AG08396 (cell line): ENCODE measurements at places on chromosomes 16 and 17.

DNA sequence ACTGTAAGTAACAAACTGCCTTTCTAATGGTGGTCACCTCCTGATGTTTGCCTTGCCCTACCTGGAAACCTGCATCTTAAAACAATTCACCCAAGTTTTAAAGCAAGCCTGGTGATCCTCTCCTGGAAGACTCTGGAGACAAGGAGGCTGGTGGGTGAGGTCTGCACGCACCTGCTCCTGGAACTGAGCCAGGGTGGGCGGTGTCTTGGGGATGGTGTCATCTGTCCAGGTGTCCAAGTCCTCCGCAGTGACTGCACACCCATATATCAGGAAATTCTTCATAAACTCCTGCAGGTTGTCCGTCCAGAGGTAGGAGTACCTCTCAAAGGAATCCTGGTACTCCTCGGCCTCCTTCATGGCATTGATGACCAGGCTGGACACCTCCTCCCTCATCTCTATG, 44.9 kb downstream of the DNAH17 start:
- DNase-seq = no peak

- DNase-seq = no peak
Measured at GRCh38 chr17:11204991-11205390, 36.0 kb upstream of the SHISA6 start.

DNA sequence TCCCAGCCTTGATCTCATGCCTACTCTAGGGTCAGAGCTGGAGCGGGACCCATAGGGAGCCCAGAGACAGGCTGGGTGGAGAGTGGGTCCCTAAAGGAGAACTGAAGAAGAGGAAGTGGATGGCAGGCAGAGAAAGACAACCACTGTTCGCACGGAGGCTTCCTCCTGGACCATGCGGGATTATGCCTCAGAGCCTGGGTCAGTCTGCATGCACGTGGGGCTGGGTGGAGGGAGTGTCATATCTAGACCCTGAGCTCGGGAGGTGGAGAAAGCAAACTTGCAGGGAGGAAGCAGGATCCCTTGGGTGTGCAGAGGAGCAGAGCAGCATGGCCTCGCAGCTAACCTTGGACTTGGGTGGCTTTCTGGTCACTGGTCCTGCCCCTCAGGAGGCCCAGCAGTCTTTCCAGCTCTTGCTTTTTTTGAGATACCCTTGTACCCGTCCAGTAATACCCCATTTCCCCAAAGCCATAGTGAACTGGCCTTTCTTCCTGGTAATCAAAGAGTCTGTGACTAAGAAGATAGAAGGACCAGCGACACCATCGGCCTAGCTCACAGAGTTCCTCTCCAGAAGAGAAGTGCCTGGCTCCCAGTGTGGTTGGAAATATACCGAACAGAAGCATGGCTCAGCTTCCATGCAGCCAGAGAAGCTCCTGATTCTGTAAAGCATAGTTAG, 344.2 kb downstream of the CPPED1 start:
- DNase-seq = no peak

DNA sequence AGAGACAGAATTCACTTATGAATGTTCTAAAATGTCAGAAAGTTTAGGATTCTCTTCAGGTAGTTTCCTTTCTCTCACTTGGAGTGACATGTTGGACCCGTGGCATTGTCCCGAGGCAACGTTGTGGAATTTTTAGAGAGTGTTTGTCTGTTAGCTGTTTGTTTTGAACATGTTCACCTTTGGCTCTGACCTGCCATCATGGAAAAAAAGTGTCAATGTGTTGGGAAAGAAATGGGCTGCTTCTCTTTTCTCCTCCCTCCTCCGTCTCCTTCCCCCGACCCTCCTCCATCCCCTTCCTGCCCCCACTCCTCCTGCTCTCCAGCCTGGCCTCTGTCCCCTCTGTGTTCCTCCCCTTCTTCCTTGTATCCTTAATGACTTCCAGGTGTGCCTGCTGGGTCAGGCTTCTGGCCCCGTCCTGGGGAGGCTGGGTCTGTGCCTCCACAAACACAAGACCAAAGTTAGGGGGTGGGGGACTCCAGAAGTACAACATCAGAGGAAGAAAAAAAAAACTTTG, 463.1 kb downstream of the MAF start:
- DNase-seq = no peak

- DNase-seq = no peak
Measured at GRCh38 chr17:73119631-73120030, 27.1 kb upstream of the SLC39A11 start.

DNA sequence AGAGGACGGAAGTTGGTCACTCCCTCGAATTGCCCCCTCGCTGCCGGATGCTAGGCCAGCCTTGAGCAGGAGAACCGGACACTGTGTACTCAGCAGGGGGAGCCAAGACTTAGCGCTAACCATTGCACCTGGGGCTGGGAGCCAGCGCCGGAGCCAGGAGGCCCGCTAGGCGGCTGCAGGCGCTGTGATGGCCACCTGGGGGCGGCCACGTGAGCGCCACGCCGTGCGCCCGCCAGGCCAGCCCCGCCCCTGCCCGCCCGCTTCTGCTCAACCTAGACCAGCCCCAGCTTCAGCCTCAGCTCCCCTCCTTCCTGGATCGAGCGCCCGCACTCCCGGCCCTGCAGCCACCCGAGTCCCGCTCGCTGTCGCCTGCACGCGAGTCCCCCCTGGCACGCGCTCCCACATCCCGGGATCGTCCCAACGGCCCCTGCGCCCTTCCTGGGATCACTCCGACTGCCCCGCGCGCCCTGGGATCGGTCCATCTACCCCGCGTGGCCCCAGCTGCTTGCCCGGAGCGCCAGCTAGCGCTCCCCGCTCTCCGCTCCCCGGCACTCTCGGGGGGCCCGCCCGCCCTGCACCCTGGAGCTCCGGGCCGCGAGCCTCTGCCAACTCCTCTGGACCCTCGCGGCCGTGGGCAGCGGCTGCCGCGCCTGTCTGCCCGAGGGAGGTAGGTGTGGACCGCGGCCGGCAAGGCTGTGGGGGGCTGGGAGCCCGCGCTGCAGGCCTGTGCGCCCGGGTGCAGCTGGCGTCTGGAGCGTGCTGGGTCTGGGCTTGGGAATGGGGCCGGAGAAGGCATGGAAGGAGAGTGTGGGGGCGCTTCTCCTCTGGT, at the start of gene EEF2K:
TSS of gene EEF2K (plus strand) at position 266 of the 829 bp plus-strand sequence. CDS start 19,452 bp downstream, outside the sequence.
- peak; percentile 96 for DNase-seq

- DNase-seq = peak; percentile 72
Measured at GRCh38 chr16:57863434-57864160, 61.3 kb upstream of the KIFC3 start.

DNA sequence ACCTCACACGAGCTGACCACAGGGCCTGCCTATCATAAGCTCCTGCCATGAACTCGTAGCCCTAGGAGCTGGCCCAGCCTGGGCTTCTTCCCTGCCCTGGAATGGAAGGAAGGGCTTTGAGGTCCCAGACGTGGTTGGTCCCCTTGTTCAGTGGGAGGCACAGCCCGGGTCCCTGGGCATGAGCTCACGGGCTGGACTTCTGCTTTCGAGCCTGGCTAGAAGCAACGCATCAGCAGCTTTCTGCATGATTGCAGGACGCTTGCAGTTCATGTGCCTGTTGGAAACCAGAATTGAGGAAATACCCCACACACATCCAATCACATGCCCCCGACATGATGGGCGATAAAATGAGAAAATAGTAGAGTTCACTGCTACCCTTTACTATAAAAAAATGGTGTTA, 293.3 kb downstream of the MAF start:
- no peak for DNase-seq

- no peak for DNase-seq
Measured at GRCh38 chr16:66874079-66874775, 6.1 kb upstream of the PDP2 start.

GRCh38 chr17:45992904-45993303, 6.1 kb upstream of the STH start:
- no peak for DNase-seq

- DNase-seq = peak; percentile 77
Measured at GRCh38 chr16:28090646-28091377, 27.3 kb upstream of the GSG1L start.

GRCh38 chr17:6070430-6070912, 292 bp downstream of the WSCD1 start:
- DNase-seq = no peak
